ENCODE measurements at places on chromosomes 13 and 19.

GRCh38 chr13:83298617-83299016 is 583.7 kb downstream of the SLITRK1 start:
- DNase-seq, result no peak

GRCh38 chr13:60369242-60369641 is 27.8 kb upstream of the TDRD3 start:
- DNase-seq, result no peak

GRCh38 chr19:49016067-49016839 is 638 bp downstream of the LHB start:
- DNase-seq, result no peak

DNA sequence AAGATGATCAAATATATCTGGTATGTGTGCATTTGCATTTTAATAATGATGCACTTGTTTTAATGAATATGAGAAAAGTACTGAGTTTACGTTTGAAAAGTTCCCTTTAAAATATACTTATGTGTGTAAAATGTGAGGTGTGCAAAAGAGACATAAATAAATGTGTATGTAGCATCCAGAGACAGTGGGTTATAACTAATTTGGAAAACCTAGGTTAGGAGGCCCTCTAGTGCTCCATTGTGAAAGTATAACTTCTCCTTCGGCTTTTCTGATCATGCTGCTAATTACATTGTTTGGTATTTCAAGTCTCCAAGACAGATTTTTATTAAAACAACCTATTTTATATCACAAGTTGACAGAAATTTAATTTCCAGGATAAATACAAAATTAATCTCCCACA is 30.1 kb downstream of the SCEL start:
- peak; percentile 18 for DNase-seq

All from CD4-positive, alpha-beta T cell treated with Interferon alpha-2 for 1 hour (primary cell).